ENCODE measurements at places on chromosomes 7 and 10. TPM values are rescaled to one million over a fixed set of nuclear protein-coding genes. Genes with fewer than 3 reads are reported as not detected.

ZNF775 gene
- total RNA-seq: 4.8 TPM

IDI2 gene
- not detected for total RNA-seq

MET gene
- 103 TPM for total RNA-seq

TMEM236 gene
- 0.10 TPM for total RNA-seq

HOXA13 gene
- not detected for total RNA-seq

HIBADH gene
- 24.5 TPM for total RNA-seq

THSD7A gene
- total RNA-seq: 36.6 TPM

INSIG1 gene
- 35.9 TPM for total RNA-seq

AEBP1 gene
- total RNA-seq: 8.9 TPM
